NCI-H1417 treated with DMSO at 0.1 percent for 48 hours (cell line): ENCODE measurements at places on chromosomes 2 and 18.

GRCh38 chr2:152098496-152099366 lies at the start of gene CACNB4:
Gene CACNB4 (minus strand): TSS chr2:152099044.
- no peak for DNase-seq

DNA sequence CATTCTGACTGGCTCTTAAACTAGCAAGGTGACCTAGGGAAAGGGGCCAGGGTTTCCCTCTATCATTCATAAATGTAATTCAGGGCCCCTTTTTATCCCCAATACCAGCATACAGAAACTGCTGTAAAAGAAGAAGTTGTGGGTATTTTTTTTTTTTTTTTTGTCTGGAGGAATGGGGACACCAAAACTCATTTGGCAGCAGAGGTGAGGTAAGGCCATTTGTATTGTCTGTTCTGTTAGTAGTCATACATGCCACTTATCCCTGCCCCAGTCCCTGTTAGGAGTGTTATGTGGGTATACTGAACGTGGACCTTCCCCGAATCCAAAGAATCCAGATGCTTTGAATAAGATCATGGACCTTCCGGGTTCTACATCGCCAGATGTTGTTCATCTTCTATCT lies 1.7 kb downstream of the SEPTIN2 start:
- DNase-seq: no peak

- no peak for DNase-seq
These were observed 971.4 kb downstream of the DPP10 start for GRCh38 chr2:115413791-115414190.

- DNase-seq: peak; percentile 51
These were observed 130.9 kb downstream of the EXOC6B start for GRCh38 chr2:72694715-72695496.

- DNase-seq: no peak
These were observed 30.8 kb downstream of the COBLL1 start for GRCh38 chr2:164810843-164811242.

- no peak for DNase-seq
These were observed 19.6 kb upstream of the KIF3C start for GRCh38 chr2:26001743-26002351.

GRCh38 chr2:28842042-28842441 lies 28.1 kb downstream of the TRMT61B start:
- no peak for DNase-seq

DNA sequence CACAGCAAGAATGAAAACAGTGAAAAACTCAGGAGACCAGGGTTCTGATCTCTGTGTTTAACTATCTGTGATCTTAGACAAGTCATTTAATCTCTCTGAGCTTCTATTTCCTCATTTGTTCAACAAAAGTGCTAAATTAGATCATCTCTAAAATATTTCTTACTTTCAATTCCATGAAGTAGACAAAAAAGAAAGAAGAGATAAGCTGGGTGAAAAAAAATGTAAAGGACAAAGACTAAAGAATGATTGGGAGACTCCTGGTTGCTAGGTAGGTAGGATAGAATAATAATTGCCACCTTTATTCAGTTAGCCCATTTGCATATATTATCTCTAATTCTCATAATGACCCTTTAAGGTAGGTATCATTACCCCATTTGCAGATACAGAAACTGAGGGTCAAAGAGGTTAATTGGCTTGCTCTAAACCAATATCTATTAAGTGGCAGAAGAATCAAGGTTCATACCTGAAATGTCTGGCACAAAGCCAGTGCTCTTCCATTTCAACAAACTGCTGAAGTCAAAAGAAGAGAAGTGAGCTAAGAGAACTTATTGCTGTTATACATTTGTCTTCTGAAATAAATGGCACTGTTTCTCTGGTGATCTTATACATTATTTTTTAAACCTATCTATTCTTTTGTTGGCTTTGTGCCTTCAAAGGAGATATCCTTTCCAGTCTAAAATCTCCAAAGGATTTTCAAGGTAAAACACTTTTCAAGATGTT lies 141.7 kb downstream of the OTX1 start:
- peak; percentile 46 for DNase-seq
